Smooth muscle cell of bladder (primary cell): ENCODE measurements at places on chromosomes 1 and 21. TPM values are rescaled to one million over a fixed set of nuclear protein-coding genes. Genes with fewer than 3 reads are reported as not detected.

The OR2T29 gene
- total RNA-seq: not detected in 2 replicates

The DMBX1 gene
- total RNA-seq: not detected in 2 replicates

The SH2D5 gene
- 2.4 and 6.4 TPM in 2 replicates for total RNA-seq

The MYOM3 gene
- total RNA-seq: 0.09 TPM in 1 of 2 replicates, not detected in the other

The VN1R5 gene
- not detected in 2 replicates for total RNA-seq

The RAP1GAP gene
- total RNA-seq: under 0.01 and 0.18 TPM in 2 replicates

The MAP3K6 gene
- total RNA-seq: 8.7 and 13.0 TPM in 2 replicates

The LCE3E gene
- total RNA-seq: not detected in 2 replicates

The CLIC4 gene
- total RNA-seq: 235 and 258 TPM in 2 replicates

The SELL gene
- total RNA-seq: 0.09 and 0.14 TPM in 2 replicates

The CLCA1 gene
- under 0.01 TPM in 1 of 2 replicates, not detected in the other for total RNA-seq

The SLAMF1 gene
- total RNA-seq: not detected in 2 replicates

The TLCD4 gene
- 0.55 and 0.85 TPM in 2 replicates for total RNA-seq

The SPOCD1 gene
- 14.2 and 20.0 TPM in 2 replicates for total RNA-seq

The CLDN17 gene
- not detected in 2 replicates for total RNA-seq
